Stimulated activated CD4-positive, alpha-beta T cell treated with anti-CD3 and anti-CD28 coated beads, TNF-alpha, amount 100 ng/mL, for 4 hours (primary cell): ENCODE measurements at places on chromosomes 2 and 18.

DNA sequence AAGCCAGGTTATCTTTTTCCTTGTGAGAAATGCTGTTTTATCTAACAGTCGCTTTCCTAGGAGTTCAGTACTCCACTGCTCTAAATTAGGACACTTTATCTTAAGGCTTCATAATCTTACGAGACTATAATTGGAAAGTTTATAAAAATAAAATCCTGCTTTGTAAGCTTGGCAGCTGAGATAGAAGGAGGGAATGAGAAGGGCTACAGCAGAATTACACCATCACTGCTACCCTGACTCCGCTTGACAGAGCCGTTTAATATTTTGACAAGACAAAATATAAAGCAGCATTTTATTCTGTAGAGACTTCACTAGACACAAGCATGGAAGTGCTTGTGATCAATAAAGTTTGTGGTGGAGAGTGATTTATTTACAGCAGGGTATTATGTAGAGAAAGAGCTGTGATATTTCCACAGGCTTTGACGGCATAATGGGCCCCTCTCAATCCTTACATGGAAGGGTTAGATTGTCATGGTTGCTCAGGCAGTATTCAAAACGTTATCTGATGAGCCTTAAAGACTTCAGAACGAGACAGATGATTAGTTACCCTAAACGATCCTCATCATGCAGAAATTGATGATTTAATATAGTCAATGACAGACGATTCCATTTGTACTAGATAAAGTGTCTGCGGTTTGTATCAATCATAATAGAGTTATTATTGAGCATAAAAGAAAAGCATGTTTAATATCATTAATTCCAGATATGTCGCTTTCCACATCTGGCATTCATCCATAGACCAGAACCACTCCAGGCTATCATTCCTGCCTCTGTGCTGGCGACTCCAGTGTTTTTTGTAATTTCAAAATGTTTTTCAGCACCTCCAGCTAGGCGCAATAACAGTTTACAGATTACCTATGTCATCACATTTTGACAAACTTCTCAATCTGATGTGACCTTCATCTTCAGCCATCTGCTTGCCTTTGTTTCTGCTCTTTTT, 242.2 kb downstream of the FIGN start:
- DNase-seq: no peak

- no peak for DNase-seq
These were observed 209.0 kb downstream of the DYM start for GRCh38 chr18:49251451-49251850.

- no peak for DNase-seq
These were observed 169.6 kb upstream of the HAAO start for GRCh38 chr2:42961961-42962360.

DNA sequence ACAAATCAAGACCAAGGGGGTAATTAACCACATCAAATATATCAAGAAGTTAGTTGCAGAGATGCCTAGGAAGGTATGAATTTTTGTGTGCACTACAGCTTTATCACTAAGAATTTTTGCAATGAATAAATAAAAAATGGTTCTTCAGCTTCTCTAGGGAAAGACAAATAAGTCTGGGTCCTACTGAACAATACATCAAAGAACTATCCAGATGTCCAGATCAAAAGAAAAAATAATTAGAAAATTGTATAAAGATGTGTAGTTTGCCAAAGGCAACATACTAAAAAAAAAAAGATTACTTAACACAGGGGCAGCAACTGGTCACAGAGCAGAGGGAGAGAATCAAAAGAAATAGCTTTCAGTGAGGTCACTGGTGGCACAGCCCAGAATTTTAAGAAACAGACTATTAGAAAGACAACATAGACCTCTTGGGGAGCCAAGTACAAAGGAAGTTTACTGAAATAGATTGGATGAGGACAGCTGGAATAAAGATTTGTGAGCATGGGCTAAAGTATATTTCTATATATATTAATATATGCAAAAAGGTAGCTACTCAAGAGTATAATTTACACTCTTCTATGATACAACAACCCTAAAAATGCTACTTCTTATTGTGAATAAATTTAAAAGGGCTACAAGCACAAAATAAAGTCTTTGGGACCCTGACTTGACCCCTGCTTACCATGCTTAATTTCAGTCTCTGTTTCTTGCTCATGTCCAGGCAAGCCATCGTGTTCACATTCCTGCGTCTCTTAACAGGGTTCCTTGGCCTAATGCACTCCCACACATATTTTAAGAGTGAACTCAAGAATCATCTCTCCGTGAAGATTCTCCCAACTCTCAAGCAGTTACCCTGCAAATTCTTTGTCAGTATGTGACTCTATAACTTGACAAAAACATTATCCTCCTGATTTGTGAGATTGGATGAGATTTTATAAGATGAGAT, 99.0 kb upstream of the GRB14 start:
- DNase-seq: no peak

GRCh38 chr2:160921386-160921964, 238.8 kb upstream of the TANK start:
- DNase-seq: no peak

GRCh38 chr2:108626995-108627394, 92.3 kb upstream of the RANBP2 start:
- no peak for DNase-seq

DNA sequence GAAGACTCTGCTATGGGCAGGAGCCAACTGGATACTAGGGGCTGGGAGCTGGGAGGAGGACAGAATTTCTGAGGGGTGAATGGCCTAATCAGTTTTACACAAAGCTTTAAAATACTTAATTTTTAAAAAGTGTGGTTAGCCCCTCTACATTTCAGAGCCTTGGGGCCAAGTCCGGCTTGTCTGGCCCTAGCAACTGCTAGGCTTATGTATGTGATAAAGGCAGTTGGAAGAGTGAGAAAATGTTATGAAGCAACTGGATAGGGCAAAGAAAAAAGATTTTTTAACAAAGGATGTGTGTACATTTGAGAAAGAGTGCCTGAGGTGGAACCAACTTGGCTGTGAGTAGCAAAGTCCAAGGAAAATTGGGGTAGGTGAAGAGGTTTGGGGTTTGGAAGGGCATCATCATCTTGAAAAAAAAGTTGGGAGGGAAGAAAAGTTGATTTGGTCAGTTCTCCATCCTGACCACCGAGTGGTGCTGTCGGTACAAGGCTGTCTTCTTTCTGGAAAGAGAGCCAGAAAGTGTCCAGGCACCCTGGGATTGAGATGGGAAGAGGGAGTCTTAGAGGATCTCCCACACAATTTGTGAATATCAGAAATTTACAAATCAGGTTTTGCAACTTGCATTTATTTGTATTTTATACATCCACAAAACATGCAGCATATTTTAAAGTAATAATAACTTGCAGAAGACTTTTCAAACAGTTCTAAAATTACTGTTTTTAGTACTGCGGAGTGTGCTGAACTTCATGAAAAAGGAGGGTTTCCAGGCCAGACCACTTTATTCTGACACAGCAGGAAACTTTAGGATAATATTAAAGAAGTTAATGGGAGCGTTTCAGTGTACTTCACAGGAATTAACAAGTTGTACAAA, 10.5 kb upstream of the CDK15 start:
- DNase-seq: no peak

DNA sequence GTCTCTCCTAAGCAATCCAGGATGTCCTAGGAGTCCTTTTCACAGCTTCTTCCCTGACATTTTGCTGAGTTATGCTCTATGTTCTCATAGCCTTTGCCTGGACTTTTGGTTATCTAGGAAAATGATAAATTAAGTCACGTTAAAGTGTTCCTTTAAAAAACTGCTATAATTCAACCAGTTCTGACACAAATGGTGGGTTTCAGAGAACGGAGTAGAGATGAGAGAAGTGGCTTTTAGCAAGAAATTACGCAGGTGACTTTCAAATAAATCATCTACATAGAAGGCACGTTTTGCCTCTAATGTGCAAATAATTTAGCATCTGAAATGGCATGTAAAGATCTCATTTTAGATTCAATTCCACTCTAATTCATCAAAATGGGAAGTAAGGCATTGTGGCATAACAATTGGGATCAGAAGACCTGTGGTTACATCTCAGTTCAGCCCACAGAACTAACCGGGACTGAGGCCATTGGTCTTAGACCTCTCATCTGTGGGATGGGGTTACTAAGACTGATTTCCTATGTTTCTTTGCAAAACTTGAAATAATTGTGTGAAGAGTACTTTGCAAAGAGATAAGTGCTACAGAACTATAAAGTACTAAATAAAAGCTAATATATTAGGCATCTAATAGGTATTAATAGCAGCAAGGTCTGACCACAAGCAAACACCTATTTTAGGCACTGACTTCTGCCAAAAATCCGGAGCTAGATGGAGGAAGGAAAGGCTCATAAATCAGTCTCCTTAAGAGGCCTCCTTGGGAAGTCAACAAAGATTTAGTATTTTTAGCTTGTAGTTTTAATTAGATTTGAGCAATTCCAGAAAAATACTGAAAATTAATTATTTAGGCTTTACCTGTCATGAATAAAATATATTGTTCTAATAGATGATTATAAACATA, 211.4 kb downstream of the PIEZO2 start:
- no peak for DNase-seq
